ENCODE measurements at places on chromosomes 2 and 18.

DNA sequence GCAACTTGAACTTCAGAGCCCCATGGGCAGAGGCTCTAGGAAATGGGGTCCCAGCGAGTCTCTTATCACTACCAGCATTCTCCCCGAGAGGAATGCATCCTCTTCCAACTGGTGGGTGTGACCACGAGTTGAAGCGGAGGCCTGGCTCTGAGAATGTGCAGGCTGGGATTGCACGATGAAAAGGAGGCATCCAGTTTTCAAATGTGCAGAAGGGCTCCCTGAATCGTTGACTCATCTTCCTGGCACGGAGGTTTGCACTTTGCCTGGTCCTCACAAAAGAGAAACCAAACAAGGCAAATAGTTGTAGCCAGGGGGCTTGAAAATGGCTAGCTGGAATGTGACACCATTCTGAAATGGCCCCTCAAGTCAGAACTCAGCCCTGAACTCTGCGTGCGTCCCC lies 216.7 kb downstream of the GLI2 start:
- DNase-seq = no peak

- no peak for DNase-seq
Measured at GRCh38 chr2:96655526-96655925, 13.0 kb downstream of the FER1L5 start.

- DNase-seq = no peak
Measured at GRCh38 chr2:189830510-189830909, 46.3 kb downstream of the PMS1 start.

DNA sequence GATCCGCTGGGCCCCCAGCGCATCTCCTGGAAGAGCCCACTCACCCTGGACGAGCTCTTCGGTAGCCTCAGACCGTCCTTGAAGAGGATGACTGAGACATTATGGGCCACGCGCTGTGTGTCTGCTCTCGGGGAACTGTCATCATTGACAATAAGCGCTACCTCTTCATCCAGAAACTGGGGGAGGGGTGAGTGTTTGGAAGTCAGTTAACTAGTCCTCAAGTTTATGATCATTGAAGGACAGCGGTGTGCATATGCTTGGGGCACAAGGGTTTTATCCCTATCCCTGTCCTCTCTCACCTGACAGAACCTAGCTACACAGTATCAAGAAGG lies 586 bp downstream of the STK16 start:
- DNase-seq = no peak

- no peak for DNase-seq
Measured at GRCh38 chr2:230447455-230448451, 31.8 kb downstream of the SP100 start.
